Astrocyte (in vitro differentiated cells and primary cell): ENCODE measurements at places on chromosomes 4 and X. TPM values are rescaled to one million over a fixed set of nuclear protein-coding genes. Genes with fewer than 3 reads are reported as not detected.

Gene CNGA1
- total RNA-seq = not detected in 2 replicates

GRCh38 chrX:151973851-151974335, 583 bp downstream of the GABRE start:
- no peak for DNase-seq
- H3K27me3 ChIP-seq = no peaks in the 10 kb centered on the region
- H3K4me1 ChIP-seq = peaks cover 15% of the 10 kb centered on the region
- peak overlapping the region; percentile 69 for H3K4me3 ChIP-seq

DNA sequence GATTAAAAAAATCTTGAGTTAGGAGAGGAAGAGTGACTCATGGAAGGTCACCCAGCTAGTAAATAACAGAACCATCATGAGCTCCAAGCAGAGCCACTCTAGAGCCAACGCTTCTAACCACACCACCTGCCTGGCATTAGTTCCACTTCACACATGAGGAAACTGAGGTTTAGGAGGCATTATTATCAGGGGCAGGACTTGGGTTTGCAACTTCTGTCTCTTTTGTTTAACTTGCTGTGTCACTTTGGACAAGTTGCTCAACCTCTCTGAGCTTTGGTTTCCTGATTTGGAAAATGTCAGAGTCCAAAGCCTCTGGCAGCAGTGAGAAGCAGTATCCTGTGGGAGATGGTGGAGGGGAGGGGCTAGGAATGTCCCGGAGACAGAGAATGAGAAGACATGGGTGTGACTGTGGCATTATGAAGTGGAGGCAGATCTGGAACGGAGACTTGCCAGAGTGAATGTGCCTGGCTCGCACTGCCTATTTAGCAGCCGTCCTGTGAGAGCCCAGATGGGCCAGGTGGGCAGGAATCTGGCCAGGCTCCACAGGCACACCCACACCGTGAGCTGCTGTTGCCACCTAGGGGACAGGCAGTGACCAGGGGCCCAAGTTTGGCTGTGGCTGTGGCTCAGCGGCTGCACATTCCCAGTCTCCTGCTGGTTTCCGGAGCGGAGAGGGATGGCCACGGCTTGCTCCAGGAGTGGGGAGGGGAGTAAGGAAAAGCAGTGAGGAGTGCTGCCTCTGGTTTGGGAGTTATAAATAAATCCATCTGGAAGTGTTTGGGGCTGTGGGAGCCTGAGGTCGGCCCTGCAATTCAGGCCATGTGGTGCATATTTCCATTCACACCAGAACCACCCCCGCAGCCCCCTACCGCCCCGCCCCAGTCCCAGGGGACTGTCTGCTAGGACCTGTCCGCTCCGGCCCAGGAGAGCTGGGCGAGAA, 93.4 kb downstream of the NHSL2 start:
- no peak overlapping the region for H3K4me3 ChIP-seq
- peak; percentile 68 for DNase-seq
- H3K36me3 ChIP-seq = no peaks in the 10 kb centered on the region

Gene SSX4B
- not detected in 2 replicates for total RNA-seq

Gene MAGEA4
- not detected in 2 replicates for total RNA-seq

Gene GPR173
- 8.1 and 8.2 TPM in 2 replicates for total RNA-seq

- H3K27me3 ChIP-seq = no peaks in the 10 kb centered on the region
- H3K36me3 ChIP-seq = no peaks in the 10 kb centered on the region
- no peak overlapping the region for H3K4me3 ChIP-seq
- no peak for DNase-seq
- H3K4me1 ChIP-seq = no peaks in the 10 kb centered on the region
- no peak overlapping the region for H3K27ac ChIP-seq
These were observed 53.5 kb upstream of the SMIM31 start for GRCh38 chr4:164700471-164700870.
